Right ventricle myocardium superior (tissue), 1 donor: ENCODE measurements at places on chromosomes 3 and 15. TPM values are rescaled to one million over a fixed set of nuclear protein-coding genes. Genes with fewer than 3 reads are reported as not detected.

FGD5 gene
- 15.2 TPM for total RNA-seq

NR1I2 gene
- total RNA-seq, result 0.11 TPM

FSTL1 gene
- total RNA-seq, result 209 TPM

UROC1 gene
- total RNA-seq, result not detected

FETUB gene
- not detected for total RNA-seq

TMEM207 gene
- total RNA-seq, result not detected

NEK10 gene
- 11.7 TPM for total RNA-seq

SLC28A2 gene
- total RNA-seq, result not detected

MINDY4B gene
- not detected for total RNA-seq

MNS1 gene
- total RNA-seq, result 0.94 TPM

TM6SF1 gene
- total RNA-seq, result 6.8 TPM

GUCA1C gene
- total RNA-seq, result 0.32 TPM

- no peak for DNase-seq
Measured at GRCh38 chr3:42663581-42664437, 10.3 kb downstream of the ZBTB47 start.

DNA sequence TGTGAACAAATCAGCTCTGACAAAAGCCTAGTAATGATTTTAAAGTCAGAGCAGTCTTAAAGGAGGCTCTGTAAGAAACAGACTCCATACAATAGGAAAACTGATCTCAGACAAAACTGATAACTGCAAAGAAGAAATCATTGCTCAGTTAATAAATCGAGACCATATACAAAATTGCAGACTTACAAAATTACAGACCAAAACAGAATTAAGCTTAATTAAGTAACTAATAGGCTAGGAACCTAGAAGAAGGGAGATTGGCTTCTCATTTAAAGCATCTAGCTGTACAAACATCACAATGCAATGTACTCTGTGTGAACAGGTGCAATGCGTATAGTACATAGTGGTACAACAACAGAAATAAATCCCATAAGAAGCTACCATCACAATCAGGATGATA, 46.3 kb downstream of the ZBTB20 start:
- DNase-seq, result no peak

DNA sequence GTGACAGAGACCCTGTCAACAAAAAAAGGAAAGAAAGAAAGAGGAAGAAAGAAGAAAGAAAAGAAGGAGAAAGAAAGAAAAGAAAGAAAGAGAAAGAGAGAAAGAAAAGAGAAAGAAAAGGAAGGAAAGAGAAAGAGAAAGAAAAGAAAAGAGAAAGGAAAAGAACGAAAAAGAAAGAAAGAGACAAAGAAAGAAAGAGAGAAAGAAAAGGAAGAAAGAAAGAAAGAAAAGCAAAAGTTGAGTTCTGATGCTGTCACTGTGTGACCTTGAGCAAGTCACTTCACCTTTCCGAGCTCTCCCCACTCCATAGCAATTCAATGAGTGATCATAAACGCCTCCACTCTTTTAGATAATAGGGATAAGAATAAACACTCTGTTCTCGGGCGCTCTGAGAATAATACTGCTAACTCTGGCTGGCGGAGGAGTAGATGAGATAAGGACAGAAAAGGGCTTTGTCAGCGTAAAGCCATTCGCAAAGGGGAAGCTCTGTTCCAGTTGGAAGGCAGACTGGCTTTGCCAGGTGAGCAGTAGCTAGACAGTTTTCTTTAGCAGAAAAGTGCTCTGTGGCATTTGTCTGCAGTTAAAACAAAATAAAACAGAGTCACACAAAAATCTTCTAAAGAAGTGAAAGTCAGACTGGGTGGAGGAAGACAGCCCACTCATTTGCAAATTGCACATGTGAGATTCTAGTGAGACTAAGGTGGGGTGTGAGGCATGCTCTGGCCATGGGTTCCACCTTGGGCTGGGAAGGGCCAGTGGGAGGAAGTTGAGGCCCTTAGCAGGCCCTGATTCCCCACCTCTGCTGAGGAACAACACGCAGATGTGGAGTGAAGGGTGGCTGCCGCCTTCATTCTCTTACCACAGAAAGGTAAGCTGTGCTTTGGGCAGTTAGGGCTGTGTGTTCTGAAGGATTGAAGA, 9.6 kb upstream of the FLNB start:
- DNase-seq, result no peak

GRCh38 chr3:64148955-64149653, 76.2 kb downstream of the PRICKLE2 start:
- no peak for DNase-seq

GRCh38 chr15:97654481-97655076, 305.9 kb upstream of the ARRDC4 start:
- no peak for DNase-seq

GRCh38 chr15:78178064-78178463, 28.9 kb downstream of the IDH3A start:
- no peak for DNase-seq

DNA sequence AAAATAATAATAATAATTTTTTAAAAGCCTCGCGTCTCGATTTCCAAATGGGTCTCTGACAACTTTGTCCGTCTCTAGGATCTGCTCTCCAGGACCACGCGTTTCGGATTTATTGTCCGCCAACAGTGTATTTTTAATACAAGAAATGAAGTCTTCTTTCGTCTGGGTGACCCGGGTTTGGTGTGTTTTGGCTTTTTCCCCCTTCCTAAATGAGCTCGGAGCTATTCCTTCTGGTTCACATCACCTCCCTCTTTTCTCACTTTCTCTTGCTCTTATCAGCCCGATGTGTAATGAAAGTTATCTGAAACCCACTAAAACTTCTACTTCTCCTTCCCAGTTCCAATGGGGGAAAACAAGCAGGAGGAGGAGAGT, 516.7 kb downstream of the MECOM start:
- DNase-seq, result no peak

DNA sequence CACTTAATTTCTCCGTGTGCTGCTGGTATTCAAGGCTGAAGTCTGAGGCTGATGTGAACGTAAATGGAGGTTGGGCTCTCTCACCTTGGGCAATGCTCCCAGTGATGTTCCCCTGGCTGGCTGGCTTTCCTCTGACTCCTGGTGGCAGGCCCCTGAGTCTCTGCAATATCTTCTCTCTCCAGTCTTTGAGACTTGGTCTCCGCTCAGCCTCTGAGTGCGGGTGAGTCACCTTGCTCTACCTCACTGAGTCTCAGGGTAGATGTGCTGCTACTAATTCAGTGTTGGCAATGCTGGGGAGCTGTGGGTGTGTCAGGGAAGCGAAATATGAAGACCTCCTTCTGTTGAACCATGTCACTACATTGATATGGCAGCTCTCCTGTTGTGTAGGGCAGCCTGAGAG, 31.3 kb upstream of the TRIM59 start:
- DNase-seq, result no peak

DNA sequence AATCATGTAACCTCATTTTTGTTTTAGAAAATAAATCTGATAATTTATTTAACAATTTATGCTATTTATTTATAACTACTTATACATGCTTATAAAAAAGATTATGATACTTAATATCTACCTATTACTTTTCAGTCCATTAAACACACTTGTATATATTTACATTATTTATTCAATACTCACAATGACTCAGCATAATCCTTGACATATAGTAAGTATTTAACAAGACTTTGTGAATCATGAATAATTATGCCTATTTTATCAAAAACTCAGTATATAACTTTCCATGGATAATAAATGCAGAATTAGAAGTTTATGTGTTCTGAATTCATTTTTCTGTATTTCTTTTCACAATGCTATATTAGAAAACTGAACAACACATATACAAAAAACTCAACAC, 266.0 kb upstream of the STAC start:
- DNase-seq, result no peak

GRCh38 chr15:96330064-96330449, 443 bp upstream of the NR2F2 start:
- DNase-seq, result peak; percentile 79

DNA sequence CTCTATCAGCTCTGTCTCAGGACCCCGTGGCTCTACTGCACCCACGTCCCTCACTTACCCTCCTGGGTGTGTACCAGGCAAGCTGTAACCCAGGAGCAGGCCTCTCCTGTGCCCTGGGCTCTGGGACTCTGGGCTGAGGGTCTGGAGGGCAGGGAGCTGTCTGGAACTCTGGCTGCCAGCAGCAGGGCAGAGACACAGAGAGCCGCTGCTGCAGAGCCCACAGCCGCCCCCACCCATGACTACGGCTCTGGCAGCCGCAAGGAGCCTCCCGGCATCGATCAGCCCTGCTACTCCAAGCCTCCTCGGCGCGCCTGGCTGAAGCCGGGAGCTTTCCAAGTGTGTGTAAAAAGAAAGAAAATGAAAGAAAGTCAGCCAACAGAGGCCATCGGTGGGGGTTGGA, 103.7 kb upstream of the ATP2B2 start:
- no peak for DNase-seq

DNA sequence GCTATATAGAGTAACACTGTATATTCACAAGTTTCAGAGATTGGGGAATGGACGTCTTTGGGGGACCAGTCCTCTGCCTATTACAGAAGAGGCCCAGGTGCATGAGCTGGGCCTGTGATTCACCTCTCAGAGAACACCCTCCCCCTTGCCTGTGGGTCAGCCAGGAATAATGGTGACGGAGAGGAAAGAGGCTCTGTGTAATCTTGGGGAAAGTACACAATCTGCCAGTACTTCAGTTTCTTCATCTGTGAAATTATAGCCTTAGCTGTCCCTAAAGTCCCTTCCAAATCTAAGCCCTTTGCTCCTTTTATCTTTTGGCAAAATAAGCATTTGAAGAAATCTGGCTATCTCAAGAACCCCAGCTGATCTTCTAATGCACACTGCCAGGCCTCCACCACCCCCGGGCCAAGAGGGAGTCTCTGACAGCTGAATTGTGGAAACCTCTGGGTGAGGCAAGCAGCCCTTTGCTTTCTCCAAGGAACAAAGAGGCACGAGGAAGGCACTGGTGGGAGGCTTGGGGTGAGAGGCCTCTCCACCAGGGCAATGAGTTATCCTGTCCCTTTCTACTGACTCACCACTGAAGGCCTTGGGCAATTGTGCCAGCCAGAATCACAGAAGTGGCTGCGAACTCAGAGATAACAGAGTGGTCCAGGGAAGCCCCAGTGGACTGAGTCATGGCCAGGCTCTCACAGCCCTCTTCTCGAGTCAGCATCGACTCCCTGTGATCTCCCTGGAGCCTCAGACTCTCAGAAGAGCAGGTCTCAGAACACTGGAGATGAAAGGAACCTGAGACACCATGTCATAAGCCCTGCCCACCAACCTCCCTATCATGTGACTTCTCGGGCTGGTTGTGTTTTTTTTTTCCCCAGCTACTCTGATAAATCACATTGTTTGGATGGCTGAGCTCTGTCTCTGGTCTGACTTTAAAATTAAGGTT, 31.8 kb downstream of the CCNL1 start:
- DNase-seq, result peak; percentile 66

GRCh38 chr3:177550667-177551066, 353.4 kb upstream of the TBL1XR1 start:
- DNase-seq, result no peak

GRCh38 chr3:48468329-48468731, 21.8 kb downstream of the ATRIP start:
- DNase-seq, result no peak

GRCh38 chr3:3629911-3630310, 169.3 kb upstream of the LRRN1 start:
- no peak for DNase-seq

GRCh38 chr3:47715928-47716327, 65.8 kb downstream of the SMARCC1 start:
- no peak for DNase-seq

- DNase-seq, result no peak
Measured at GRCh38 chr15:52185151-52185561, 6.0 kb downstream of the GNB5 start.

DNA sequence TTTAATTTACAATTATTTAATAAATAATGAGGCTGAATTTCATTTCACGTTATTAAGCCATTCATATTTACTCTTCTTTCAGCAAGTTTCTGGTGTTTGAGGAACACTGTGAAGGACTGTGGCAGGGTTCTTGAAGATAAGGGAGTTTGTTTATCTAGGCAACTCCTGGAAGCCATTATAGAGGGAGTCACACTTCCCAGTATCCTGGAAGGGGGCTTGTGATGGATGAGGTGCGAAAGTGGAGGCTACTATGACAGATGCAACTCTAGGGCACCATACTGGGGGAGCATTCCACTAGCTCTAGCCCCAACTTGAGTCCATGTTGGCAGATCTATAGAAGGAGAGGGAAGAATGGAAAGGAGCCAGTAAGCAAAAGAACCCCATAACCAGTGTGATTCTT, 14.4 kb downstream of the CNOT10 start:
- DNase-seq, result no peak

DNA sequence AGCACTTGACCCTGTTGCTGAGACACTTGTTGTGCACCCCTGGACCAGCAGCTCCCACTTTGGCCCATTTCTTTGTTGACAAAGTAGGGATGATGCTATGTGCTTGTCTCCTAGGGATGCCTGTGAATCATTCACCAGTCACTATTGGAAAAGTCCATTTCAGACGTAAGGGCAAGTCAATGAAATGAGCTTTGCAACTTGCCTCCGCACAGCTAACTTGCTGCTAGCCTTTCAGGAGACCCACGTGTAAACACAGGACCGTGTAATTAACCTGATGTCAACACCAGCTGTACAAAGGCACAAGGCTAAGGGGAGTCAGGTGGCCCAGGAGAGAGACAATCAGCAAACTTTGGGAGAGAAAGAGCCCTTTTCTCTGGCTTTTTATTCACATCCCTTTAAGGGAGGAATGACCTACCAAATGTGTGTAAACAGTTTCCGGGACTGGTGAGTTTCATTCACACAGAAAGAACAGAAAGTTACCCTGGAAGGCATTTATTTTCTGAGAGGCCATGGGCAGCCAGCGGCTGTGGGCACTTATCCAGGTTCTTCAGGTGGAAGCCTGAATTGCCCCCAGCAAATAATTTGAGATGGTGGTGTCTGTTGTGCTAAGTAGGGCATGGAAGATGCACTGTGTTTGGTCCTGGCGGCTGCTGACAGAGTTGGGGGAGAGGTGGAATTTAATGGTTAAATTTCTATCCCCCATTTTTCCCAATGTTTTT, 54.0 kb downstream of the TIPARP start:
- DNase-seq, result no peak

- no peak for DNase-seq
Measured at GRCh38 chr3:75325716-75326115, 338.4 kb upstream of the FRG2C start.

- DNase-seq, result no peak
Measured at GRCh38 chr3:71355862-71356261, 227.7 kb downstream of the FOXP1 start.

DNA sequence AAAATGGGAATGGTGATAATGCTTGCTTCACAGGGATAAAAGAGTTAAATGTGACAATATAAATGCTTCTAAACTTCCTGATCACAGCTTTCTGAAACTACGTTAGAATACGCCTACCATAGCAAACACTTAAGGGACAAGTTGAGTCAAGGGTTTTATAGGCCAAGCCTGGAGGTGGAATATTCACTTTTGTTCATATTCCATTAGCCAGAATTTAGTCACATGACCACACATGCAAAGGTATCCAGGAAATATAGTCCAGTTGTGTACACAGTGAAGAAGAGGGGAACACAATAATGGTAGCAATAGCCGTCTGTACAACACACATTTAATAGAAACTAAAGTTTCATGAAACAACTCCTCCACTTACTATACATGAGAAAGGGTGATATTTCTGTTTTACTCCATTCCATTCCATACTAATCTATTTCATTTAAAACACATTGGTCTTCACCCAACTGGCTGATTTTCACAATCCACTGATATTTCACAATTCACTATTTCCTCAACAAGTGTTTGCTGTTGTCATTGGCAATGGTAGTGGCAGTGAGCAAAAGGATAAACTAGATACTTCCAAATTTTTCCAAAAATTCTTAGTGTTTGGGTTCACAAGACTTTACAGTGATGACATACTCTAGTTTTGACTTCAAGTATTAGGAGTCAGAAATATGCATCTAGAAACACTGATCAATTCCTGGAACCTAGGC, 270.9 kb downstream of the ERC2 start:
- no peak for DNase-seq

GRCh38 chr3:30952786-30953185, 58.3 kb upstream of the GADL1 start:
- no peak for DNase-seq
